ENCODE measurements at places on chromosomes 4 and X.

- DNase-seq: no peak
Measured at GRCh38 chr4:173191623-173192041, 23.0 kb downstream of the GALNT7 start.

GRCh38 chr4:81796790-81797528, 325.3 kb upstream of the RASGEF1B start:
- DNase-seq: no peak

- DNase-seq: no peak
Measured at GRCh38 chr4:168028568-168028967, 63.8 kb upstream of the ANXA10 start.

DNA sequence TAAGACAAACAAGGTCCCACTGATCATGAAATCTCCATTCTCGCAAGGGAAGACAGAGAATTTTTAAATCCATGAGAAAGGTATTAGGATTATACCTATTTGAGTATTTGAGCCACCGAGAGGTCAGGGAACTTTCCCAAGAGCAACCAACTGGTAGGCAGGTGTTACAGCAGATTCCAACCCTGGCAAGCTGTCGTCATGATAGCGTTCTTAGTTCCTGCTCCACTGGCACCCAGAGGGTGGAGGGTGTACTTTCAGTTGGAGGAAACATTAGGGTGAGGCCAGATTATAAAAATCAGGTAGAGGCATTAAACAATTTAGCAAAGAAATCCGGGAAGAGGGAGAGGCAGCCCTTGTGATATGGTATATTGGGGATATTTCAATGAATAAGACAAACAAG, 23.3 kb downstream of the COQ2 start:
- no peak for DNase-seq

Data from GM10248 (cell line).